ENCODE measurements at places on chromosomes 7 and 10.

DNA sequence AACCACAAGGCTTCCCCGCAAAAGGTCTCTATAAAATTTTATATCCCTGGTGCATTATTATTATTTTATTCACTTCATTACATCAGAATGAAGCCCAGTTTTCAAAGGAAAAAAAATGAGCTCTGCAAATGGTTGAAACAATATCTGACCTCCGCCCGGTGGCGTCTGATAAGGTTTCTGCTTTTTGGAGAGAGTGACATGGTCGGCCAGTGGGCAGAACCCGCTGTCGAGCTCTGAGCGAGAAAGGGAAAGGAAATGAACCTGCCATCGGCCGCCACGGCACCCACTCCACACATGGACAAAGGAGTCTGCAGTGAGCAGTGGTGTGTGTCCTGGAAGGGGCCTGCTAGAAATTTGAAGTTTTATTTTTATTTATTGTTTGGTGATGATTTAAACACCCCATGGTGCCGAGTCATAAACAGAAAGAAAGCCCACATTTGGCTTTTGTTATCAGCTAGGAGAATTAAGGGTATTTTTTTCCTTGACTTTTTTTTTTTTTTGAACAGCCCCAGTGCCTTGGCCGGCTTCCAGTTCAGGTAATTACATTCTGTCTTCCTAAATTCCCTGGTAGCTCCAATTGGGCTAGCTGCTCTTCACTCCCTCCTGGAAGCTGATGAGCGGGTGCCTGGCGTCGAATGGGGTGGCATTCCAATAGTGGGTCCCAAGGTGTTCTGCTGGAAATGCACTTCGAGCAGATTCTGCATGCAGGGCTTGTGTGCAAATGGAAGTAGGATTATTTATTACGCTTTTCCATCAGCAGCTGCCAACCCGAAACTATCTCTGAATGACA lies 149.4 kb upstream of the MKI67 start:
- DNase-seq = no peak

DNA sequence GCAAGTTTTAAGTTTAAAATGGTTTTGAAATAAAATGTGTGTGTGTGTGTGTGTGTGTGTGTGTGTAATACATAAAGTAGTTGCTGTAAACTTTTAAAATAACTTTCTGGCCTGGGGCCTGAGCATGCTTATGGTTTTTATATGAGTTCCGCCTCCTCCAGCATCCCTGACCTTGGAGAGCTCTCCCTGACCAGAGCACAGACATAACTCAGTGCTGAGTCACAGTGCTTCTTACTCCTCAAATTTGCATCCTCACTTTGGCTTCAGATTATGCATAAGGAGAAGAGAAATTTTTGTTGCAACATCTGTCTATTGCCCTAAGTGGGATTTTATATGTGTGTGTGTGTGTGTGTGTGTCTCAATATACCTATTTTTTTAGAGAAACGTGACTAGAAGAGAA lies 200.8 kb downstream of the ELMO1 start:
- DNase-seq = no peak

- no peak for DNase-seq
Observed at GRCh38 chr7:133748443-133749407, 378.4 kb upstream of the LRGUK start.

- no peak for DNase-seq
Observed at GRCh38 chr10:73759512-73760115, 15.4 kb downstream of the SEC24C start.

DNA sequence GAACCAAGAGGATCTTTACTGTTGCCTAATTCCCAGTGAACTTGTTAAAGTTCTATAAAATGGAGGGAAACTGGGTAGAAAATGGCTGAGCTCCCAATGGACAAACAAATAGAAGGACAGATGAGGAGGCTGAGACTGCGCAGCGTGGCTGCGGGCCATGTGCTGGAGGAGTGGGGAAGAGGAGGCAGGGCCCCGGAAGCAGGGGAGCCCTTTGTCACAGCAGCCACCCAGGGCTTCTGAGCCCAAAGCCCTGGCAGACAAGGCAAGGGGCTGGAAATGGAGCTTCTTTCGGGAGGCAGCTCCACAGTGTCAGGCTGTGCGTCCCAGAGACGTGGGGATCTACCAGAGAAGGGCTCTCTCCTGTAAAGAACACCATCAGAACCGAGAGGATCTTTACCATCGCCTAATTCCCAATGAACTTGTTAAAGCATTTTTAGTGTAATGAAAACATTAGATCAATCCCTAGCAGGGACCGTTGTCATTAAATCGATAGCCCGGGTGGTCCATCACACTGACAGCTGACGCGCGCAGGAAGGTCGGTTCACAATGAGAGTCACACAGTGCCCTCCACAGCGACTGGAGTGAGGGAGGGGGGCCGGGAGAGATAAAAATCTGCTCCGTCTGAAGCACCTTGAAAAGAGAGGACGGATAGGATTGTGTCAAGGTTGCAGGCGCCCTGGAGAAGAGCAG lies 14.0 kb upstream of the CNPY1 start:
- DNase-seq = no peak

GRCh38 chr7:370775-371118 lies 80.8 kb downstream of the FOXL3 start:
- DNase-seq = no peak

- no peak for DNase-seq
Observed at GRCh38 chr10:120735773-120736371, 115.3 kb upstream of the WDR11 start.

DNA sequence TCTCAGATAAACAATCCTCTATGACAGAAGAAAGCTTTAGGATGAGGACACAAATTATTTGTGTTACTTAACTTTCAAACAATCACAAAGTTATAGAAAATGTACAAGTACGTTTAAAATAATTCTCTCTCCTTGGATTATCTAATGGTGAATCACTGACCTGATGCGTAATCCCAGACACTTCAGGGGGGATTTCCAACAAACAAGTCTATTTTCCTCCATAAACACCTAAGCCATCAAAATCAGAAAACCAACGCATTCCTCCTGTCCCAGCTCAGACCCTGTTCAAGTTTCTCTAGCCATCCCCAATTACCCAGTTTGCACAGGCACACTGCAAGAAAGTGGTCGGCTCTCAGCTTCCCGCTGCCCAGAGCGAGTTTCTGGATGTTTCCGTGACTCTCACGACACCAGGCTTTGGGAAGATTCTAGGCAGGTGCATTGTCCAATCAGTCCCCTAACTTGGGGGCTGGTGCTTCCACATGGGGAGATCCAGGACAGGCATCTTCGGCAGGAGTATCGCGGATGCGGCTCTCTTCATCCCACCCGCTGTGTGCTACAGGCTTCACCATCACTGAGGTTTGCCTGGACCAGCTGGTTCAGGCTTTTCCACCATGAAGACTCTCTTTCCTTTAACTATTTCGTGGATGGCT lies 200.0 kb downstream of the ZMYND11 start:
- DNase-seq = no peak

GRCh38 chr10:79014796-79015195 lies 54.0 kb upstream of the ZMIZ1 start:
- DNase-seq = no peak

- no peak for DNase-seq
Observed at GRCh38 chr7:27690649-27691048, 28.0 kb upstream of the HIBADH start.

GRCh38 chr7:144853542-144853941 lies 17.7 kb upstream of the TPK1 start:
- no peak for DNase-seq

DNA sequence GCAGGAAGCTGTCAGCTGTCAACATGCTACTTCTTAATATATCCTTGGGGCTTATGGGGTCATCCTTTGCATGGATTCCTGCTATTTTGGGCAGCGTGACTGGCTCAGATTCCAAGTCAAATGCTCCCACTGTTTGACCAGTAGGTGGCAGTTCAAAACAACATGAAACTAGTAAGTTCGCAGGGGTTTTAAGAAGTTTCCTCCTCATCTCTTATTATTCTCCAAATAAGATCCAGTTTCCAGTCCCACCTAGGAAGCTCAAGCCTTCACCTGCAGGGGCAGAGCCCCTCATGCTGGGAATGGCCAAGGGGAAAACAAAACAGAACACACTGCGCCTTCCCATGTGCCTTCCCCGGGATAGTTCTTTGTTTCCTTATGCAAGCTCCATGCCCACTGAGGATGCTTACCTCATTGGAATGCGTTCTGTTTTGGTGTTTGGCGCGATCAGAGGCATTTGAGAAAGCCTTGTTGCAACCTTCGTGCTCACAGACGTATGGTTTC lies 259.8 kb downstream of the GLI3 start:
- DNase-seq = no peak

GRCh38 chr7:139396323-139396951 lies 36.7 kb downstream of the LUC7L2 start:
- no peak for DNase-seq

DNA sequence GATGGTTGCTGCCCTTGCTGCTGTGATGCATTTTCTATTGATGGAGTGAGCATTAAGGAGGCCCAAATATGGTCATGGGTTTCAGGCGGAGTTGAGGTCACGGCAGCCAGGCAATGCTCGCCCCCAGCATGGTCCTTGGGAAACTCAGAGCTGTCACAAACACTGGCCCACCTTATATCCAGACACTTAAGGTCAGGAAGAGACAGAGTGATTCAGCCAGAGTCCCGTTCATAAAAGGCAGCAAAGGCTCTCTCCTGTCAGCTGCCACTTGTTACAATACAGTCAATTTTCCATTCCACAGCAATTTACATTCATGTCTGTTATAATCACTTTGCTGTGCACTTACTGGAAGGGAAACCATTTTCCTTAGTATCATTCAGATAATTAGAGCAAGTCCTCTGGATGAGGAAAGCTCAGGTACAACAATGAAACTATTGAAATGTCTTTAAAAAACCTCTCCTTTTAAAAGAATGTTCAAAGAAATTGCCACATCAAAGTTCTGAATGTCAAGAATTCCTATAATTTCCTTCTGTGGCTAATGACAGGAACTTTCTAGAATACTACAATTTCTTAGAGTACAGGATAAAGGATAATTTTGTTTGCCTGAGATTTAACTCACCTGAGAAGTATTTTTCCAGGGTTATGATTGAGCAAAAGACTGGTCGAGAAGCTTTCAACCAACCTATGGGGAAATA lies 14.8 kb upstream of the ANKRD1 start:
- no peak for DNase-seq

DNA sequence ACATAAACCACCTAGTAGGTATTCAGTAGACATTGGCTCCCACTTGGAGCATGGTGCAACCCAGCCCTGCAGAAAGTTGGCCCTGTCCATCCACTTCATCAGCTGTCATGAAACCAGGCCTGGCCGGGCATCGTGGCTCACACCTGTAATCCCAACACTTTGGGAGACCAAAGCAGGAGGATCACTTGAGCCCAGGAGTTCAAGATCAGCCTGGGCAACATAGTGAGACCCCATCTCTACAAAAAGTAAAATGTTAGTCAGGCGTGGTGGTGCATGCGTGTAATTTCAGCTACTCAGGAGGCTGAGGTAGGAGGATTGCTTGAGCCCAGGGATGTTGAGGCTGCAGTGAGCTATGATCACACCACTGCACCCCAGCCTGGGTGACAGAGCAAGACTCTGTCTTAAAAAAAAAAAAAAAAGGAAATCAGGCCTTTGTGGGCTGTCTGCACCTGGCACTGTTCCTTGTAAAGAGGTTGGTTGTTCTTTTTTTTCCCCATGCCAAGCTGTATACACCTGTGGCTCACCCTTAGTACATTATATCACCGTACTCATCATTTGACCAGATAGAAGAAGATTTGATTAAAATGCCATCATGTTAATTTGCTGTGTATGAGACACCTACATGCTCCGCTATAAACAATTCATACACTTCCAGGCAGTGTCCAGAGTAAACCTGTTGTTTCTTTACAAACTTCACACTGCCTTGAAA lies 45.4 kb upstream of the GRID1 start:
- no peak for DNase-seq

GRCh38 chr10:10385831-10386230 lies 631.8 kb upstream of the CELF2 start:
- no peak for DNase-seq
